ENCODE measurements at places on chromosomes 1 and 21.

- no peak for DNase-seq
Measured at GRCh38 chr21:15820327-15820726, 90.5 kb downstream of the USP25 start.

DNA sequence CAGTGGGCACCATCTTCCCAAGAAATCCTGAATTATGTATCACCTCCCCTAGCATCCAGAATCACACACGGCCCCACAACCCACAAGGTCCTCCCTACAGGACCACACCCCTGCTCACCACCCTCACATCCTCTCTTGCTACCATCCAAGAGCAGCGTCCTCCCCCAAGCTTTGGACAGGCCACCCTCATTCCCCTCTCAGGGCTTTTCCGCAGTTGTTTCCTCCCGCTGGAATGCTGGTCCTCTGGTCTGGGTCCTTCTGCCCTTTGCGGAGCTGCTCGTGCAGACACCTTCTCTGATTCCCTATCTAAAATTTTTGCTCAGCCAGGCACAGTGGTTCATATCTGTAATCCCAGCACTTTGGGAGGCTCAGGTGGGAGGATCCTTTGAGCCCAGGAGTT lies 56.5 kb downstream of the TOMM20 start:
- no peak for DNase-seq

DNA sequence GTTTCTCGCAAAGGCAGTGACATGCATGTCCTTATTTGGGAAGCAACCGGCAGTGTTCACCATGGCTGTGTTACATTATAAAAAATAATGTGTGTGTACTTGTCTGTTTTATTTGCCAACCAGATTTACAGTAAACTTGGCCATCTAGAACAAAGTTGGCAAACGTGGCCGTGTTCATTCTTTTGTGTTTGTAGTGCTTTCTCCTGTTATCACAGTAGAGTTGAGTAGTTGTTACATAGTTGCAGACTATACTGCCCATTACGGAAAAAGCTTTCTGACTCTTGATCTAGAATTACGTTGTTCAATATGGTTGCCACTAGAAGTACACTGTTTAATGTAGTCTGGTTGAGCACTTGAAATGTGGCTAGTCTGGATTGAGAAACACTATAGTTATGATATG lies 19.4 kb downstream of the SOAT1 start:
- DNase-seq = no peak

DNA sequence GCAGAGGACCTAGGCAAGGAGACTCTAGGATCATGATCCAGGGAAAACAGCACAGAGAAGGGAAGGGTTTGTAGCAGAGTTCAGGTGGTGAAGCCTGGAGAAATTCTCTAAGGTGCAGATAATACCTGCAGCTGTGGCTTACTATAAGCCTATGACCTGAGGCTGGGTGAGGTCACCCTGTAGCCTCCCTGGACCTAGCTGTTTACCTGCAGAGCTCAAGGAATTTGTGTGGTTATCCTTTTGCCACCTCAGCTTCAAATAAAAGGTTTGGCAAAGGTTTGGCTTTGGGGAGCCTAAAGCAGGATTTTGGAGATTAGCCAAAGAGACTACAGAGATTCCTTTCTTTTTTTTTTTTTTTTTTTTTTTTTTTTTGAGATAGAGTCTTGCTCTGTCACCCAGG lies 79.5 kb upstream of the ZNF648 start:
- DNase-seq = no peak

GRCh38 chr1:182189535-182190066 lies 128.1 kb upstream of the ZNF648 start:
- no peak for DNase-seq

- DNase-seq = no peak
Measured at GRCh38 chr1:64019818-64020217, 183.6 kb upstream of the UBE2U start.

- no peak for DNase-seq
Measured at GRCh38 chr1:20383631-20384030, 93.0 kb downstream of the VWA5B1 start.

DNA sequence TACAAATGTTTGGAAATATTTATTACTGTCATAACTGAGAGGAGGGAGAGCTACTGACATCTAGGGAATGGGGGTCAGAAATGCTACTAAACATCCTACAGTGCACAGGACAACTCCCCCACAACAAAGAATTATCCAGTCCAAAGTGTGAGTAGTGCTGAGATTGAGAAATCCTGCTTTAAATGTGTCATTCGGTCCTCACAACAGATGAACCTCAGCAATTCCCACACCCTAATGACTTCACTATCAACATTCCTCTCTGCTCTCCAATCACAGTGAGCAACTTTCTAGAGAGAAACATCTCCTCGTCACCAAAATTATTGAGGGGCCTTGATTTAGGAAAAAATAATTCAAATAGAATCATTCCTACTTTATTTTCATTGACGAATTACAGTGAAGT lies 18.0 kb downstream of the OMA1 start:
- no peak for DNase-seq

DNA sequence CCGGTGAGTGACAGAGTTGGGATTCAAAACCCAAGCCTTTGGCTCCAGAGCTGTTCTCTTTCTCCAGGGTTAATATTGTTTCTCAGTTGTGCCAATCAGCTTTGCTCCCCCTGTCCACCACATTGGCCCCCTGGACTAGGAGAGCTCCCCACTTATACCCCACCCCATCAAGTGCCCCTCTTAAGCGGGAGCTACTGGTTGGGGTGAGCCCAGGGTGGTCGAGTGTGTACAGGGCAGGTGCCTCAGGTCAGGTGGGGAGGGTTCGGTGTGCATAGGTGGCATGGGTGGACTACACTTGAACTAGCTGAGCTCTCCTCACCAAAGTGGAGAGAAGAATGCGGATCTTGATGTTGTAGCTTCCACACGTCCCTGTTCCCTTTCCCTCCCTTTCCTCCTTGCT lies 14.2 kb downstream of the KCNA2 start:
- no peak for DNase-seq

DNA sequence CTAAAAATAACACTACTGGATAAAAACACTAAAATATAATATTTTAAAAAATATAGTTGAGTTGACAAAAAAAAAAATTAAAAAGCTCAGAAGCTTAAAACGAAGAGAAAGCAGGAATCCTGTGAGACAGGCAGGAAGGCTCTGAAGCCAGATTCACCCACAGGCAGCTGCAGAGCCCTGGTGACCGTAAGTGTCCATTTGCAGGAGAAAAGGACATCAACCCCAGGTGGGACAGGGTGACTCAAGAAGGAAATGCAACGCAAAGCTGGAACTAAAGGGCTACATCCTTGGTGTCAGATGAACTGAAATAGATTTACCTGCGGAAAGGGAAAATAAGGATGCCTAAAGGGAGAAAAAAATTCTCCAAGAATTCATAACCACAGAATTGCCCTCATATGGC lies 46.8 kb downstream of the USP24 start:
- DNase-seq = no peak

- no peak for DNase-seq
Measured at GRCh38 chr21:27277110-27277509, 310.2 kb upstream of the ADAMTS5 start.

DNA sequence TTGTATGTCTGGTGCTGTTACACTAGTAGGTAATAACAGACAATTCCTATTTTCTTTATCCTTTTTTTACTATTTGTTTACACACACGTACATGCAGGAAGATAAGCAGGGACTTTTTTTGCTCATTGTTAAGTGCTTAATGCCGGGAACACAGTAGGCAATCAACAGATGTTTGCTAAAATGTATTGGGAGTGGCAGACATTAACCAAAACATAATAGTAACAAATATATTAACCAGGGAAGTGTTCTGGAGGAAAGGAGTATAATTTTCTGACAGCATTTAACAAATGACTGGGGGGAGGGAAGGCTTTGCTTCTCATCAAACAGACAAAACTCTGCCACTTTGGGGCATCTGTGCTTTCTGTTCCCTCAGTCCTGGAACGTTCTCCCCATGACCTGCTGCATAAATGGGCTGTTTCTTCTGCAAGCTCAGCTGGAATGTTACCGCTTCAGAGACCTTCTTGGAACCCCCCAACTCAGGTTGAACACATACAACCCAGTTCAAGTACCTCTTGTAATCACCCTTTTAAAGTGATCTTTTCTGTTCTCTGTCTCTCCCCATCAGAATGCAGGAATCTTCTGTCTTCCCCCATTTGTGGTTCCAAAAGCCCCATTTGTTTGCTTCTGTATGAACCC lies 2.1 kb downstream of the CR1L start:
- DNase-seq = no peak

GRCh38 chr1:201276891-201277290 lies 6.4 kb upstream of the PKP1 start:
- no peak for DNase-seq

DNA sequence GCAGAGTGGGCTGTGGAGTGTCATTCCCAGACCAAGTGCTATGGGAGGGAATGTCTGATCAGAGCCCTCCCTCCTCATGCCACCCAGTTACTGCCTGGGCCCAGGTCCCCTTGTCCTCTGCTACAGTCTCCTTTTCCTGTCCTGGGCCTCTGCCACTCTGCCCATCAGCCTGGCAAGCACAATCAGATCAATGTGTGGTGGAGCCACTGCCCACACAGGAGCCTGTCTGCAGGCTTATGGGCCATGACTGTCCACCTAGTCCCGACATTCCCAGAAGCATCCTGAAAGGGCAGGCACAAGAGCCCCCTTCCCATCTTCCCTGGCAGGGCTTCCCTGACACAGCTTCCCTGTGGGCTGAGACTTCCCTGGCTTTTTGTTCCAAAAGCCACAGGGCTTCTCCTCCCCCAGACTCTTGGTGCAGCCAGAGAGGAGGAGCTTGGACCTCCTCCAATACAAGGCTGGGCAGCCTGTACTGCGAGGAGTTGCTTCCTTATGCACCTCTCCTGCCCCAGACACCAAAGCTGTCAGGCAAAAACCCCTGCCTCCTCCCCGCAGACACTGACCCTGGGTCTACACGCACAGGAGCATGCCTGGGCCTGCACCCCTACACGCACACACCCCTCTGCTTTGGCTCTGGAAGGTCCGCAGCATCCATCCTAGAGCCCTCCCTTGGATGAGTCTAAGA lies 29.2 kb upstream of the CNTN2 start:
- DNase-seq = no peak

DNA sequence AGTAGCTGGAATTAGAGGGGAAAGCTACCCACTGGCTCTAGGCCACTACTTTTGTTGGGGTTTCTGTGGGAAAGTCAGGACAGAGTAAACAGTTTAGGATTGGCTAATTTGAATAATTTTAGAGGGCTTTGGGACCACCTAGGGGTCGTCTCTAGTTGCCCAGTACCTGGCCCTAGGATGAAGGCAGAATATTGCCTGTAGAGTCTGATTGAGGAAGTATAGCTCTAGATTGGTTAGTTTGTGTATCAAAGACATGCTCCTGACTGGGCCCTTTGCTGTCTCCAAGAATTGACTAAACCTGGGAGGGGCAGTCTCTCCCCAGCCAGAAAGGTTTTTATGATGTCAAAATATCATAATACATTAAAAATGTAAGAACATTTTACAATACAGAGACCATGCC lies 142.0 kb downstream of the POU2F1 start:
- DNase-seq = no peak
